ENCODE measurements at places on chromosomes 12 and 14.

DNA sequence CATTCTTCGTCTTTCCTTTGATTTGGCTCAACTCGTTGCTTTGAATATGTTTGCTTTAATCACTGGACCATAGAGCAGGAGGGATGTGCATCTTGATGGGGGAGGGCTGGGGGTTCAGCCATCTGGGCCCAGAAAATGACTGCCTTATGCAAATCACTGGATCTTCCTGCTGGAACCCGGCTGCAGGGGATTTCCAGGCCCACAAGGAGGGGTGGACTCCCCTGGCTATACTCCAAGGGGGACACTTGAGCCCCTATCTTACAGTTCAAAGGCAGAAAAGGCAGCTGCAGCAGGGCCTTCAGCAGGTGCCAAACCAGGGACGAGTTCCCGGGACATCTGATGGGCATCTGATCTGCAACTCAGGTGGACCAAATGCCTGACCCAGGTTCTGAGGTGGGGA, 122.5 kb downstream of the DICER1 start:
- no peak for DNase-seq

DNA sequence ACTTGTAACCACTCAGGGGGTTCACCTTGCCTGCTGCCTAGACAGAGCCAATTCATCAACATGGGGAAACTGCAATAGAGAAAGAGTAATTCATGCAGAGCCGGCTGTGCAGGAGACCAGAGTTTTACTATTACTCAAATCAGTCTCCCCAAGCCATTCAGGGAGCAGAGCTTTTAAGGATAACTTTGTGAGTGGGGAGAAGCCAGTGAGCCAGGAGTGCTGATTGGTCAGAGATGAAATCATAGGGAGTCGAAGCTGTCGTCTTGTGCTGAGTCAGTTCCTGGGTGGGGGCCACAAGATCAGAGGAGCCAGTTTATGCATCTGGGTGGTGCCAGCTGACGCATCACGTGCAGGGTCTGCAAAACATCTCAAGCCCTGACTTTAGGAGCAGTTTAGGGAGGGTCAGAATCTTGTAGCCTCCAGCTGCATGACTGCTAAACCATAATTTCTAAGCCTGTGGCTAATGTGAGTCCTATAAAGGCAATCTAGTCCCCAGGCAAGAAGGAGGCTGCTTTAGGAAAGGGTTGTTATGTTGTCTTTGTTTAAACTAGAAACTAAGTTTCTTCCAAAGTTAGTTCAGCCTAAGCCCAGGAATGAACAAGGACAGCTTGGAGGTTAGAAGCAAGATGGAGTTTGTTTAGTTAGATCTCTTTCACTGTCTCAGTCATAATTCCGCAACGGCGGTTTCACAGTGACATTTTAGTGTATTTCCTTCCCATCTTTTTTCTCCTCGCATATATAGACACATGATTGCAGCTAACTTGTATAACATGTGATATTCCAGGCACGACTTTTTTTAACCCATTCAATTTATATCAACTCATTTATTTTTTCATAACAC, 68.9 kb upstream of the NCOR2 start:
- DNase-seq: no peak

DNA sequence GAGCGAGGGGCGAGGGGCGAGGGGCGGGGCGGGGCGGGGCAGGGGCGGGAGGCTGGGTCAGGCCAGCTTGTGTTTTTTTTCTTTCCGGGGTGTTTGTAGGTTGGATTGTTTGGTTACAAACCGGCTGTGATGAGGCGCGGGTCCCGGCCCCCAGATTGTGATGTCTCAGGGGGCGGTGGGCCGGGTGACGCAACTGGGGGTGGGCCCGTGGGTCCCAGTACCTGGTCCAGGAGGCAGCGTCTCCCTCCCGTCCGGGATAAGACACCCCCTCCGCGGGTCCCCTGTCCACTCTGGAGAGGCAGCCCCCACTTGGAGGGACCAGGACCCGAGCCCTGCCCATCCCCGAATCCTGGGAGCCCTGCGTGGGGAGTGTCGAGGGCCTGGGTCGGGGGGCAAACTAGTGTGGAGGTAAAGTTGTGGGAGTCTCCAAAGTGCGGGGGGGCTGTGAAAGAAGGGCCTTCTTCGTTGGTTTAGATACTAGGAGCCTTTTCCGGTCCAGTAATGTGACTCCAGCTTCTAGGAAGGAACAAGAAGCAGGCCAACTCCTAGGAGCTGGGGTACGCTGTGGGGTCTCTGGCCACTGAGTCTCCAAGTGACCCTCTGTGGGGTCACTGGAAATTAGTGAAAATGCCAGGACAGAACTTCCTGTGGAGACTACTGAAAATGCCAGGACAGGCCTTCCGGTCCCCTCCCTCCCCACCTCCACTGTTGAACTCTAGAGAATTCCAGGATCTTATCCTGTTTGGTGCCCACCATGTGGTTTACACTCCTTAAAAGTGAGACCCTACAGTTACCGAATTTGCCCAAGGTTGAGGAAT, 579 bp upstream of the CLMN start:
- DNase-seq: peak; percentile 72

DNA sequence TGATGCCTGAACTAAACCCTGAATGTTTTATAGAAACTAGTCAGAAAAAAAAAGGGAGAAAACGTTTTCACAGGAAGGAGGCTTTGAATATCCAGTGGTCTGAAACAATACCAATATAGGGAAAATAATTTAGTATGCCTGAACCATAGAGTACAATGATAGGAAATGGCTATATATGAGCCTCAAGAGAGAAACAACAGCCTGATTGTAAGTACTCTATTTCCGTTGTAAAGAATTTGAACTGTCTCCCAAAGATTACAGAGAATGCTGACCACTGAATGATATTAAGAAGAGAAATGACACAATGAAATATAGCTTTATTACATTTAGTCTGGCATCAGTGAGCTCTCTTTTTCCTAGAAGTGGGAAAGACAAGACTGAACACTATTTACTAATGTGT, 5.5 kb upstream of the GABARAPL1 start:
- DNase-seq: no peak

DNA sequence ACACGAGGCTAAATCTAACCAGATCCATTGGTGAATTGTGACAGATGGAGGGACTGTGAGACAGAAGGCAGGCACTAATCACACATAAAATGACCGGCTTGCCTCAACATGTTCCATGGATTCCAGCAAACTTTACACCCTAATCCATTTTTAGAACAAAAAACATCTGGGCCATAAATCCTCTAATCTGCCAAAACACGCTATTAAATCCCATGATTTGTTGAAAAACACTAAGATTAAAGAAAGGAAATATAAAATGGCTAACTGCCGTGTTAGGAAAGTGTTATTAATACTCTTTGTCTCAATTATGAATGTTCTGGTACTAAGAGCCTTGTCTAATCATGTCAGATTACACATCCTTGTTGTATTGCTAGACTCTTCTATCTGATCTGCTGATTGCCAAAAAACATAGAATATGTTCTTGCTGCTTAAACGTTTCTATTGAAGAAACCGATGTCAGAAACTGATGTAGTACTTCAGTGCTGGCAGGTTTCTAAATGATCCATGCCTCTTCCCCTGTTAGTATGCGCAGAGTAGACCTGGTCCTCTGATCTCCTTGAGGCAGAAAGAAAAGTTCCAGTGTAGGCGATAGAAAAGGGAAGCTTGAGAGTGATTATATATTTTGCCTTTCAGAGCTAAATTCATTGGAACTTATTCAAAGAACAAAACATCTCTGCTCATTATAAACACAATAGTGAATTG, 384.9 kb downstream of the SOX5 start:
- DNase-seq: no peak

DNA sequence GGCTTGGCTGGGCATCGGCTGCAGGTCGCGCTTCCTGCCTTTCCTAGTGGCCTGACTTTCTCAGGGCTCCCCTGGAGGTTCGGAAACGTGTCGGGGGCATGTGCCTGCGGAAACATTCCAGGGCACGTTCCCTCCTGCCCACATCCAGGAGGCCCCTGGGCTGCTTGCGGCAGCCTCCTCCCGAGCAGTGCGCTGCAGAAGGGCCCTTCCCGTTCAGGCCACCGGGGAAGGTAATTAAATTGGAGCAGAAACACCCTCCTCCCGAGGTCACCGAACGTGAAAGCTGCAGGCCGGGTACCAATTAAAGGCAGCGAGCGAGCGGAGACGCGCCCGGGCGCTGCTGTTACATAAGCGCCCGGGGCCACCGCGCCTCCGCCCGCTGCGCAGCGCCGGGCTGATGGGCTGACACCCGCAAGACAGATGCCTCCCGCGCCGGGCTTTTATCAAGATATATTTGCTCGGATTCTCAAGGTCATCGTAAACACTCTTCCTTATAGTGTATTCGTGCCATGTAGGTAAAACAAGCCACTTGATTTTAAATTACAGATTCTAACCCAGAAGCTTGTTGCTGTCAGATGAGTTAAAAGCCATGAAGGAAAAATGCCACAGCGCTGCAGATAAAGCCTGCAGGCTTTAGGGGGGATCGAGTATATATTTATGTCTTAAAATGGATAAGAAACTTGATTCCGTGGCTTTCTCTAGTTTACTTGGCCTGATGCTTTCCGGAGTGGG, 31.4 kb downstream of the SSPN start:
- DNase-seq: no peak

DNA sequence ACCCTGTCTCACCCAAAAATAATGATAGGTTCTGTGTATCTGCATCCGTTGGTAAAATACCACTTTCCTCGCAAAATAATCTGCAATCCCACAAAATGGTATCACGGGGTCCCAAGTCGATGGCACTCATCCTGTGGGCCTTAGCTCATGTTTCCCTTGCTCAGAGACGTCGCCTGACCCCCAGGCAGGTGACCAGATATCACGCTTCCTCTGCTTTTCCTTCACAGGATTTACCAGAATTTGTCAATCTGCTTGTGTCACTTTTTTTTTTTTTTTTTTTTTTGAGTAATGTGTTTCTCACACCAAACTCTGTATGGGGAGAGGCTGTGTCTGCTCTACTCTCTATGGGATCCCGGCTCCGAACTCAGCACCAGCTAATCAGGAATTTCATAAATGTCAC, 162.7 kb downstream of the PRKCH start:
- no peak for DNase-seq

DNA sequence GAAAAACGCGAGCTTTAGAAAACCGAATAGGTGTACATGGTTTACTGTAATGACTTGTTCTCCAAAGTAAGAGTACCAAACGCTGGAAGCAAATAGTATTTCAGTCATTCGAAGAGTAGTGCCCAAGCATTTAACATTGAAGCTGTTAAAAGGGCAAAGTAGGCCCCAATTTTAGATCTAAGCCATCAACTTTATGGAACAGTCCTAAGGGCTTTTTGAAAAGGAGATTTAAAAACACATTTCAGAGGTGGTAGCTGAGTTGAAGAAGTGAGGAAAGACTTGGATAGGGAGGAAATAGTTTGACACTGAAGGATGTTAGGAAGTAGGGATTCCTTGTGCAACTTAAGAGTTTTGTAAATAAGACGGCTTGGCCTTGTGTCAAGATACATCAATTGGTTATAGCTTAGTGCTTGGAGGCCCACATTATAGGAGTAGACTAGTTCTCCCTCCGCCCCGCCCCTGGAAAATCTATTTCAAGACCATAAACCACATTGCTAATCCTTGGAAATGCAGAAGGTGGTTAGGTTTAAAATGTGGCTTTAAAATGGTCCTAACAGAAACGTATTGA, 783 bp upstream of the TUBA1B start:
- no peak for DNase-seq

DNA sequence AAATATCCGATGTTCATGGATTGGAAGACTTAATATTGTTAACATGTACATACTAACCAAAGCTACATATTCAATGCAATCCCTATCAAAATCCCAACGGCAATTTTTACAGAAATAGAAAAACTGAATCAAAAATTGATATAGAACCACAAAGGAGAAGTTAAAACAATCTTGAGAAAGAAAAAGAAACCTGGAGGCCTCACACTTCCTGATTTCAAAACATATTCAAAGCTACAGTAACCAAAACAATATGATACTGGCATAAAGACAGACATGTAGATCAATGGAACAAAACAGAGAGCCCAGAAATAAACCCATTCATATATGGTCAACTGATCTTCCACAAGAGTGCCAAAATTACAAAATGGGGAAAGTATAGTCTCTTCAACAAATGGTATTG, 5.4 kb upstream of the PELI2 start:
- DNase-seq: no peak

DNA sequence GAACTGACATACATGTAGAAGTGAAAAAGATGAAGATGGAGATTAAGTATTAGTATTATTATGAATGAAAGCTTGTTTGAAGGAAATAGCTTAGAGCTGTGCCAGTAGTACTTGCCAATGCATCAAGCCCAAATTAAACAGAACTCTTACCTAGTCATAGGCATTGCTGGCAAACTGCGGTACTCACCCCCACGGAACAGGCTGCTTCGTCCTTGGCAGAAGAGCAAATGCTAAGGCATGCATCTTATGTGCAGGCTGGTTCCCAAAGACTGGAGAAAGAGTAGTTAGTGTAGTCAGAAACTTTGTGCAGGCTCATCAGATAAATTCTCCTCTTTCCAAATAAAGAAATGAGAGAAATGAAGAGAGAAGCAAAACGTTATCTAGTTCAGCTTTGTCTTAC, 134.8 kb downstream of the CCDC59 start:
- no peak for DNase-seq

- no peak for DNase-seq
Measured at GRCh38 chr12:106685381-106685780, 89.1 kb upstream of the RIC8B start.

- no peak for DNase-seq
Measured at GRCh38 chr12:94055528-94055927, 92.8 kb upstream of the PLXNC1 start.

- no peak for DNase-seq
Measured at GRCh38 chr12:114671443-114672411, 12.2 kb downstream of the TBX3 start.

DNA sequence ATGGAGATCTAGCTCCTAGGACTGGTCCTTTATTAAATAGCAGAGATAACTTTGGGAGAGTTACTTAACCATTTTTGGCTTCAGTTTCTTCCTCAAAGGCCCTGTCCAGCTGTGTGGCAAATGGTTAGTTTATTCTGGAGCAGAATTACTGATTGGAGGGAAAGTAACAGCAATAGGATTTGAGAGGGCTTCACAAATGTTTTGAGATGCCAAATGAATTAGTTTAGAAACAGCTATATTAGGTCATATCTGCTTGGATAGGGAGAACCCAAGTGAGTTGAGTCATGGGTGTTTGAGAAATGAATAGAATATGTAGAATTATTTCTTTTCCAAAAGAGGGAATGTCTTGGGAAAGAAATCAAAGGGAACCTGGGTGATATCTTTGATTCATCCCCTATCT, 17.5 kb downstream of the RASSF3 start:
- DNase-seq: no peak

Measured in sciatic nerve (tissue), 2 donors.